Left ventricle myocardium superior (tissue), 1 donor: ENCODE measurements at places on chromosomes 16 and 17.

DNA sequence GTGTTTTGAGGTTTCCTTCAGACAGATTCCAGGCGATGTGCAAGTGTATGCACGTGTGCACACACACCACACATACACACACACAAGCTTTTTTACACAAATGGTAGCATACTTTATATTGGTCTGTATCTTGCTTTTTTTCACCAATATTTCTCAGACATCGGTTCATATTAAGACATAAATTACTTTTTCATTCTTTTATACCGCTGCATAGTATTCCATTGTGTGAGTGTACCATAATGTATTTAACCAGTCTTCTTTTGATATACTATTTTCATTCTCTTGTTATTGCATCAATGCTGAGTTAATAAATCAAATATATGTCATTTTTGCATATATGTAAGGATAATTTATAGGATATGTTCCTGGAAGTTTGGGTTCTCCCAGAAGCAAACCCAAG is 22.4 kb upstream of the ITGAX start:
- no peak for DNase-seq

DNA sequence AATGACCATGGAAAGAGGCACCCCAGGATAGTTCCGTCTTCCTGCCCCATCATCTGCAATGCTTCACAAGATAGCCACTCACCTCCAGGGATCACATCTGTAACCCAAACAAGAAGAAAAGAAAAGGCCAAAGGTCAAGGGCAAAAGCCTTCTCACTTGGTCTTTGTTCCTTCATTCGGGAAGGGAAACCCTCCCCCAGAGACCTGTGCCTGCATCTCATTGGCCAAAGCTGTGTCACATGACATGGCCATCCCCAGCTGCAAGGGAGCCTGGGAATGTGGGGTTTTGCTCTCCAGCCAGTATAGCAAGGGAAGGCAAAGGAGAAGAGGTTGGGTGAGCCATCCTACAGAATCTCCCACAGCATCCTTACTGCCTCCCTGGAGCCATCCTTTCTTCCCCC is 47.9 kb downstream of the NOL11 start:
- no peak for DNase-seq

GRCh38 chr17:27743281-27743885 is 56.9 kb downstream of the NOS2 start:
- no peak for DNase-seq

- no peak for DNase-seq
Measured at GRCh38 chr16:47947723-47948122, 208.1 kb downstream of the ABCC12 start.

DNA sequence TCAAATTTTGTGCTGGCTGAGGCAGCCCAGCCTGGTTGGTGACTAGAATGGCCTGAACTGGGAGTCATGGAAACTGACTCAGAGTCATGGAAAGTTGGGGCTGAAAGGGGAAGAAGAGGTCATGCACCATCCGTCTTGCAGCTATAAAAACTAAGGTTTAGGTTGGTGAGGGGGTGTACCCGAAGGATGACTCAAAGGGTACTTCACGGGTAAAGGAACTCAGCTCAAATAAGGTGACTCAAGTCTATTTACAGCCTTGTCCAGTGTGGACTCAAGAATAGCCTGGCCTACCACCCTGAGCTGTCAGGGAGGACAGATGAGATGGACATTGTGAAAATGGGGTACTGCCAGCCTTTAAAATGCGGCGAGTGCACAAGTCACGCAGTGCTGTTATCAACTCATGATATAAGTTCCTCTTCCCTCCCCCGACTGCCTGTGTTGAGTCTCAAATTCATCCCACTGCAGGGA is 18.6 kb downstream of the CD300LB start:
- no peak for DNase-seq

DNA sequence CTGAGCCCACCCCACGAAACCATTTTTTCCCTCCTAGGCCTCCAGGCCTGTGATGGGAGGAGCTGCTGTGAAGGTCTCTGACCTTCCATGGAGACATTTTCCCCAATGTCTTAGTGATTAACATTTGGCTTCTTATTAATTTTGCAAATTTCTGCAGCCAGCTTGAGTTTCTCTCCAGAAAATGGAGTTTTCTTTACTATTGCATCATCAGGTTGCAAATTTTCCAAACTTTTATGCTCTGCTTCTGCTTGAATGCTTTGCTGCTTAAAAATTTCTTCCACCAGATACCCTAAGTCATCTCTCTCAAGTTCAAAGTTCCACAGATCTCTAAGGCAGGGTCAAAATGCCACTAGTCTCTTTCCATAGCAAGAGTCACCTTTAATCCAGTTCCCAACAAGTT is 12.9 kb upstream of the MYH4 start:
- no peak for DNase-seq

DNA sequence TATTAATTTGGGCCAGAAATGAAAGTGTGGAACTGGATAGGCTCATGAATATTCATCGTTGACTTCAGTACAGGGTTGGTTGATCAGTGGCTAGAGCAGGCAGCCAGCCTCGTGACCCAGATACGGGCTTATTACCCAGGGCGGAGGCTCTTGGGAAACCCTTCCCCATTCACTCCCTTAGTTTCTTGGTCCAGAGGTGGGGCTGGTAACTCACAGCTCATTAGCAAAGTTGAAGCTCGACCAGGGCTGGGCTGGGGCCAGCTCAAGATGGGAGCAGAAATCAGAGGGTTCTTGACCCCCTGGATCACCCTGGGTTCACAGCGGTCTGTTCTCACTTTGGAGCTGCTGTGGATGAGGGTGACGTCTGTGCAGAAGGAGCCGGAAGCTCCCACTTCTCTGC is 44.6 kb upstream of the GSE1 start:
- DNase-seq, result no peak

DNA sequence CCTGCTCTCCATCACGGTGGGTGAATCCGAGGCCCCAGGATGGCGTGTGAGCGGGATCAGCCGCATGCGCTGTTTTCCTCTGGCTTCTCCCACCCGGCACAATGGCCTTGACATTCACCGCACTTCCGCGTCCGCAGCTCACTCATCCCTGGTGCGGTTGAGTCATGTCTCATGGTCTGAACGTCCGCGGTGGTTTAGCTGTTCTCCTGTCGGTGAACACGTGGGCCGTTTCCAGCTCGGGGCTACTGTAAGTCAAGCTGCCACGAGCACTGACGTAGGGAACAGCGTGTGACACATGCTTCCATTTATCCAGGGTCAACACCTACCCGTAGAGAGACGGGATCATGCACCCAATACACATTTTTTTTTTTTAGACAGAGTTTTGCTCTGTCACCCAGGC is 15.3 kb upstream of the CACNA1H start:
- DNase-seq, result no peak

DNA sequence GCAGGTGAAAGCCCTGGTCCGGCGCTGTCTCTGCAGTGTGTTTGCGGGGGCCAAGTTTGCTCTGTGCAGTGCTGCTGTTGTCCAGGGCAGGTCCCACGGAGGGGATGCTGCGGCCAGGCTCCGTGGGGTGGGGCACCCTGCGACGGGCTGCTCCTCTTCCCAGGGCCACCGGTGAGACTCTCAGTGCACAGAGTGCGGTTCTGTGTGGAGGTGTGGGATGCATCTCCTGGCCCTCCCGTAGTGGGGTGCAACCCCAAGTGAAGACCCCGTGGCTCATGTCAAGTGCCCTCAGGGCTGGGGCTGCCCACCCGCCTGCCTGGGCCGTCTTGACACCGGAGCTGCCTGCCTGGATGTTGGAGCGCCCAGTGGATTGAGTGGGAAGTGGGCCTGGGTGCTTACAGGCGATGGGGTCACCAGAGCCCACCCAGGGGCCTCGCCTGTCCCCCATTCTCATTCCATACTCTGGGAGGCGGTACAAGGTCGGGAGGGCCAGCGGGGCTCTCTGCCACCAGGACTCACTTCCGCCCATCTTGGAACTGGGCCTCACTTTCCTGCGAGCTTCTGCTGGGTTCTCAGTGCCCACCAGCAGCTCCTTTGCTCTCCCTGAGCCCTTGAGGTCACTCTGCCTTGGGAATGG is 119.9 kb downstream of the BANP start:
- peak; percentile 19 for DNase-seq

DNA sequence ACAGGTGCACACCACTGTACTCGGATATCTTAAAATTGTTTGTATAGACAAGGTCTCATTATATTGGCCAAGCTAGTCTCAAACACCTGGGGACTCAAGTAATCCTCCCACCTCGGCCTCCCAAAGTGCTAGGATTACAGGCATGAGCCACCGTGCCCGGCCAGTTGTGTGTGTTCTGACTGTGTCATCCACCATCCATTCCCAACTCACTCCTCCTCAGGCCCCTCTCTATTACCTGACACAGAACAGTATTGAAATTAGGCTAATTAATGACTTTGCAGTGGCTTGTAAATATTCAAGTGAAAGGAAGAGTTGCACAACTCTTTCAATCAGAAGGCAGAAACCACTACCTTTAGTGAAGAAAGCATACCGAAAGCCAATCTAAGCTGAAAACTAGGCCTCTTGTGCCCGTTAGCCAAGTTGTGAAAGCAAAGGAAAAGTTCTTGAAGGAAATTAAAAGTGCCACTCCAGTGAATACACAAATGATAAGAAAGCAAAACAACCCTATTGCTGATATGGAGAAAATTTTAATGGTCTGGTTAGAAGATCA is 28.7 kb downstream of the GOSR1 start:
- no peak for DNase-seq

- DNase-seq, result peak; percentile 20
Measured at GRCh38 chr16:89275837-89276720, 58.6 kb downstream of the ZNF778 start.

GRCh38 chr17:14353861-14354474 is 53.1 kb downstream of the HS3ST3B1 start:
- DNase-seq, result no peak

DNA sequence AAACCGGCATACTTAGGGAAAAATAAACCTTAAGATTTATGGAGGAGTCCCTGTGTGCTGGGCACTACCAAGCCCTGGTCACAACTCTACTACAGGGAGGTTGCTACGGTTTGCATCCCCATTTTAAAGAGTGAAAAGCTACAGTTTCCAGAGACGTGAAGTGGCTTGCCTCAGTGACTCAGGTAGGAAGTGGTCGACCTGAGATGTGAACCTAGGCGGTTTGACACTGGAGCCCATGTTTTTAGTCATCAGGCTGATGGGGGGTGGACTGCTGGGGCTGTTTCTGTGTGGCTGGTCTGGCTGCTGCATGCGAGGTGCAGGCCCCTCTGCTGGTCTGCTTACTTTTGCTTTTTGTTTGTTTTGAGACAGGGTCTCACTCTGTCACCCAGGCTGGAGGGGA is 6.6 kb downstream of the COX6A2 start:
- DNase-seq, result no peak

DNA sequence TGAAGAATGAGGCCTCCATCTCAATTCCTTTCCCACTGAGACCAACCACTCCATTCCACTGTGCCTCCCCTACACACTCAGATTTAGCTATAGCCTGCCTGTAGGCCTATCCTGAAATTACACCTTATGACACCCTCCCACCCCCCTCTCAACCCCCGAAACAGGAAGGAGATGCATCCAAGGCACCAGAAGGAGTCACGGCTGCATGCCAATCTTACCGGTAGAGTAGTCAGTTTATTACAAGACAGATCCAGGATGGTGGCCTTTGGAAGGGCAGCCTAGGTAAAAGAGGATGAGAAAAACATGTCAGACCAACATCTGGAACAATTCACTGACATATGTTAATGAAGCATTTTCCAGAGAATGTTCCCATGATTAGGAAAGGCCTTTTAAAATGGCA is 2.6 kb downstream of the LRRC59 start:
- no peak for DNase-seq

GRCh38 chr17:18141210-18141803 is 32.8 kb downstream of the MYO15A start:
- DNase-seq, result no peak

DNA sequence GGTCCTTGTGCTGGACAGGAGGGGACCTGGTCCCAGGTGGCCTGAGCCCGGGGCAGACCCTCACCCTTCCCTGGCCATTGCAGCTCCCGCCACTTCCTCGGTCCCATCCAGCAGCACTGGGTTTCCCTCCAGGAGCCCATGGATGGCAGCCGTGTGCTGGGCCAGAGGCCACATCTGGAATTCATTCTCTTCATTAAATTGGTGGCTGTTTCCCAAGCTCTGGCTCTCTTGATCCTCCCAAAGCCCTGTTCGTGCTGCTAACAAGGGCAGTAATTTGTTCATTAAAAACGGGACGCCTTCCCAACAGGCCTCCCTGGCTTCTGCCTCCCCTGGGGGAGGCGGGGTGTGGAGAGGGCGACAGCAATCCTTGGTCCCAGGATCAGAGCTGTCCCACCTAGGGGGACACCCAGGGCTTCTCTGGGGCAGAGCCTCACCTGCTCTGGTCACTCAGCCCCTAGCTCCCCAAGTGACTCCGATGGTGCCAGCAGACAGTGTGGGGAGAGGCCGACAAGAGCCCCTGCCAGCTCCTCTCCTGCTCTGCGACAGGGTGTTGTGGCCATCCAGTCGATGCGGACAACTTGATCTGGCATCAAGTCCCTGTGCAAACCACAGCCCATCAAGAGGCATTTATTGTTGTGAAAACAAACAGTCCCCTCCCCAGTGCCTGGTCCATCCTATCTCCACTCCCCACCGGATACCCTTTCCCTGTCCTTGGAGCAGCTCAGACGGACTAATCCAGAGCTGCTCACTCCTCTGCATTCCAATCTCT is 44.0 kb downstream of the SDK2 start:
- DNase-seq, result no peak

- no peak for DNase-seq
Measured at GRCh38 chr17:31321481-31321880, at the start of gene EVI2A. TSS of gene EVI2A (minus strand) at chr17:31321622. CDS start at chr17:31319013, 2,609 bp downstream.

GRCh38 chr17:66526827-66527226 is 224.4 kb downstream of the PRKCA start:
- DNase-seq, result no peak

DNA sequence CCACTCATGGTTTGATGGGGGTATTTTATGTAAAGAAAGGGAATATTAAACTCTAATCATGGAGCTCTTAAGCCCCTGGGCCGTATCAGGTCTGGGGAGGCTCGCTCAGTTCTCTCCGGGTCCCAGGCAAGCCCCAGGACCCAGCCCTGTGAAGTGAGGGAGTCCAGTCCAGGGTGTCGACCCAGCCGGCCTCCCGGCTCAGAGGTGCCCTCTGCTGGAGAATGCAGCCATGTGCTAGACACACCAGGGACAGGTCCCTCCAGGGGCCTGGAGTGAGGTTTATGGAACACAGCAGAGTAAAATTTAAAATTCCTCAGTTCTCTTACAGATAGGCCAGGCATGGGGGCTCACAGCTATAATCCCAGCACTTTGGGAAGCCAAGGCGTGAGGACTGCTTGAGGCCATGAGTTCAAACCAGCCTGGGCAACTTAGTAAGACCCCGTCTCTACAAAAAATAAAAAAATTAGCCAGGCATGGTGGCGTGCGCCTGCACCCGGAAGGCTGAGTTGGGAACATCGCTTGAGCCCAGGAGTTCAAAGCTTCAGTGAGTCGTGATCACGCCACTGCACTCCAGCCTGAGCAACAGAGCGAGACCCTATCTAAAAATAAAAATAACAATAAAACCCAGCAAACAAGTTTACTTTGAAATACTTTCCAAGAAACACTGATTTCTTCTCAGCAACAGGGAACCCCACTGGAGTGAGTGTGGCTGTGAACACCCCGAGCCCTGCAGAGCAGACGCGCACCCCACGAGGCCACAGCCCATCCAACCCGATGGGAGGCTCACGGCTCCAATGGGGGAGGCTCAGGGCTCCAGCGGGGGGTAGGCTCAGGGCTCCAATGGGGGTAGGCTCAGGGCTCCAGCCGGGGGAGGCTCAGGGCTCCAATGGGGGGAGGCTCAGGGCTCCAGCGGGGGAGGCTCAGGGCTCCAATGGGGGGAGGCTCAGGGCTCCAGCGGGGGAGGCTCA is 72.2 kb downstream of the ZNF778 start:
- DNase-seq, result peak; percentile 80

- no peak for DNase-seq
Measured at GRCh38 chr16:27636453-27637240, 86.7 kb downstream of the KATNIP start.
